ENCODE measurements at places on chromosomes 6 and 20. TPM values are rescaled to one million over a fixed set of nuclear protein-coding genes. Genes with fewer than 3 reads are reported as not detected.

The LIN28B gene
- not detected for polyA plus RNA-seq

The BPIFB1 gene
- polyA plus RNA-seq, result not detected

The CD40 gene
- polyA plus RNA-seq, result 5.0 TPM

The TAB2 gene
- polyA plus RNA-seq, result 86.0 TPM

The C20orf202 gene
- polyA plus RNA-seq, result 0.05 TPM

The CPNE5 gene
- 0.10 TPM for polyA plus RNA-seq

The KCNG1 gene
- 0.03 TPM for polyA plus RNA-seq

GRCh38 chr20:8854571-8854970, 214.3 kb upstream of the PLCB4 start:
- DNase-seq, result peak; percentile 45

DNA sequence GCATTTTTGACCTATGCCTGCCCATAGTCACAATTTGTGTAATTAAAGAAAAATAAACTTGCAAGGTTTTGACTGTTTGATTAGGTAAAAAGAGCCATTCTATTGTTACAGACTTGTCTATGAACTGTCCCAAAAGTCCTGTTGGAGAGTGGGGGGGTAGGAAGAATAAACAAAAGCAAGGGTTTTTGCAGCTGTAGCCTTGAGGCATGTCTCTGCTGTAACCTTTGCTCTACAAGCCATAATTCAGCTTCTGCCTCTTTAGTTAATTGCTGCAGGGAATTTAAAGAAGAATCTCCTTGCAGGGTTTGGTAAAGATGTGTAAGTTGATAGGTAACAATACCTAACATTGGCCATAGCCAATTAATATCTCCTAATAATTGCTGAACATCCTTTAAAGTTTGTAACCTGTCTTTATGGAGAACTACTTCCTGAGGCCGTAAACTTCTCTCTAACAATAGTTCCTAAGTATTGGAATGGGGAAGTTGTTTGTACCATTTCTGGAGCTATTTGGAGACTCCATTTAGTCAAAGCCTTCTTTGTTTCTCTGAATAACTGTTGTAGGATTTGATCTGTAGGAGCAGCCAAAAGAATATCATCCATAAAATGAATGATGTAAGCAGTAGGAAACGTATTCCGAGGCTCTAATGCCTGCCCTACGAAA, 7.9 kb upstream of the ABHD12 start:
- no peak for DNase-seq

DNA sequence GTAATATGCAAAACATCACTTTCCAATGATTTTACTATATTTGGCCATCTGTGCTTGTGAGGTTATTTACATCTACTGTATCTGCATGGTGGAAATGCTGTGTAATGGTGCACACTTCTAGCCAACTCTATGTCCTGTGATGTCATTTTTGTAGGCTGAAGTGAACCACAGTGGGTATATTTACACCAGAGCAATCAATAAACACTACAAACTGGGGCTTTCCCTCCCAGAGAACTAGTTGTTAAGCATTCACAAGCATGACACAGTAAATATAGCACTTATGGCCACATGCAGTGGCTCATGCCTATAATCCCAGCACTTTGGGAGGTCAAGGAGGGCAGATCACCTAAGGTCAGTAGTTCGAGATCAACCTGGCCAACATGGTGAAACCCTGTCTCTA, 4.9 kb downstream of the SLC22A2 start:
- DNase-seq, result no peak

DNA sequence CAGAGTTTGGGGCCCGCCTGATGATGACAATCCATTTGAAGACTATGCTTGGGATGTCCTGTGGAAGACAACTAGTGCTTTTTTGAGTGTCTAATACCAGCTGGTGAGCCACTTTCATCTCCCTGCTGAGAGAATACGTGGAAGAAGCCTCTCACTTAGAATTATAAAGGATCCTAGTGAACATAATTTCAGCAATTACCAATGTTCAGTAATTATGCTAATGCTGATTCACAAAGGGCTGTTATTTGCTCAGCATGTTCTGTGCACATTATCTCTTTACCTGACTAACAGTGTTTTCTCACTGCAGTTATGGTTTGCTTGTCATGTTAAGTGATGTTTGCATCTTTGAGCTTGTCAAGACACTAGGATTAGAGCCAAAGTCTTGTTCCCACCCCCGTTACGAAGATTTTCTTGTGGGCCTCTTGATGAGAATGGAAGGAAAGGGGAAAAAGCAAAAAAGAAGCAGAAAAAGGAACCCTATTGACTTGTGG, 282.1 kb upstream of the CHD6 start:
- no peak for DNase-seq

- no peak for DNase-seq
Measured at GRCh38 chr6:74826263-74826662, 379.6 kb downstream of the COL12A1 start.

DNA sequence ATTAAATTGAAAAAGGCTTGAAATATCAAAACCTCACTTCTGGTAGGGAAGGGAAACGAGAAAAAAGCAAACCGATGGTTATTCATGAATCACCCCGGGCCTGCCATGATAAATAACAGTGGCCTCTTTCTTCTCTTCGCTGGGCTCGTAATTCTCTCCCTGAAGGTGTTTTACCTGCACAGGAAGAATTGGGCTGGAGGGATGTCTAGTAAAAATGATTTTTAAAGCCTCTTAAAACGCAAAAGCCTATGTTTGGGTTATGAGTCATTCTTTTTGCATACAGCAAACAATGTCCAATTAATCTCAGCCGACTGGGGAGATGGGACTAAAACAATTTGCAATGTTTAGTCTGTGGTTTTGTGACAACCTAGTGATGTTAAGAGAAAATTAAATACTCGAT, 16.8 kb downstream of the LINC00237 start:
- DNase-seq, result no peak

GRCh38 chr6:73372516-73372915, 2.8 kb upstream of the OOEP start:
- no peak for DNase-seq

- DNase-seq, result no peak
Measured at GRCh38 chr6:13006578-13007300, 290.2 kb downstream of the PHACTR1 start.

GRCh38 chr20:58677079-58677604, 15.5 kb upstream of the NPEPL1 start:
- no peak for DNase-seq

- no peak for DNase-seq
Measured at GRCh38 chr6:36133912-36134311, 3.6 kb downstream of the MAPK13 start.

- no peak for DNase-seq
Measured at GRCh38 chr20:35131934-35132333, 15.2 kb downstream of the EDEM2 start.

DNA sequence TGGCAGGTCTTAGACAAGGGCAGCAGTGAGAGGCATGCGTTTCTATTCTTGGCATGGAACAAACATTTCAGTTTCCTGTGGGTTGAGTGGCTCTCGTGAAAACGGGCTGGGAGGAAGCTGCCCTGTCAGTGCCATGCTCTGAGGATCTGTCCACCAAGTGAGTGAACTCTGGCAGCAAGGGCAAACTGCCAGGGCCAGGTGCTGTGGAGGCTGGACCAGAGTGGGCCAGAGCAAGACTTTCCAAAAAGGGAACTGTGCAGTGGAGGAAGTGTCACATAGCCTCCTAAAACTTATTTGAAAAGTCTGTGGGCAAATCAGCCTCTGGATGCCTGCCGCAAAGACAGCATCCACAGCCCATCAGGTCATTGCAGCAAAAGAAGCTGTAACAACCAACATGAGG, 44.2 kb upstream of the TAB2 start:
- no peak for DNase-seq

All from psoas muscle (tissue), 8 donors.